ENCODE measurements at places on chromosomes 16 and 17. TPM values are rescaled to one million over a fixed set of nuclear protein-coding genes. Genes with fewer than 3 reads are reported as not detected.

The KRTAP4-6 gene
- not detected for total RNA-seq

The IFI35 gene
- 7.7 TPM for total RNA-seq

The GABARAP gene
- 268 TPM for total RNA-seq

The CXCL16 gene
- total RNA-seq: 15.7 TPM

The RNF227 gene
- total RNA-seq: 2.4 TPM

The NOG gene
- total RNA-seq: not detected

The KRTAP1-1 gene
- total RNA-seq: not detected

The CPPED1 gene
- 26.1 TPM for total RNA-seq

The CCL14 gene
- total RNA-seq: 10.4 TPM

The CIBAR2 gene
- total RNA-seq: not detected

DNA sequence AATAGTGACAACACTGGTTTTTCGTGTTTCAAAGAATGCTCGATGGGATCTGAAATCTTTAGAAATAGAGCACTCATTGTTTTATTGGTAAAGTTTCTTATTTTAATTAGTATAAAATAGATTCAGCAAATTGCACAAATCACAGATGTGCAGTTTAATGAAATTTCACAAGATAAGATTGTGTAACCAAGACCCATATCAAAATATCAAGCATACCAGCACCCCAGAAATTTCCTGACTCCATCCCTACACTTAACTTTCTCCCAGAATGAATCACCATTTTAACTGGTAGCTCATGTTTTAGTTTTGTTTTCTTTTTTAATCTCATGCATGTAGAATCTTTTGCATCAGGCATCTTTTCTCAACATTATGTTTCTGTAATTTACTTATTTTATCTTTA, 185.9 kb downstream of the KCNJ2 start:
- ATAC-seq: no peak

GRCh38 chr16:88928405-88929090, 48.5 kb downstream of the CBFA2T3 start:
- ATAC-seq: no peak

DNA sequence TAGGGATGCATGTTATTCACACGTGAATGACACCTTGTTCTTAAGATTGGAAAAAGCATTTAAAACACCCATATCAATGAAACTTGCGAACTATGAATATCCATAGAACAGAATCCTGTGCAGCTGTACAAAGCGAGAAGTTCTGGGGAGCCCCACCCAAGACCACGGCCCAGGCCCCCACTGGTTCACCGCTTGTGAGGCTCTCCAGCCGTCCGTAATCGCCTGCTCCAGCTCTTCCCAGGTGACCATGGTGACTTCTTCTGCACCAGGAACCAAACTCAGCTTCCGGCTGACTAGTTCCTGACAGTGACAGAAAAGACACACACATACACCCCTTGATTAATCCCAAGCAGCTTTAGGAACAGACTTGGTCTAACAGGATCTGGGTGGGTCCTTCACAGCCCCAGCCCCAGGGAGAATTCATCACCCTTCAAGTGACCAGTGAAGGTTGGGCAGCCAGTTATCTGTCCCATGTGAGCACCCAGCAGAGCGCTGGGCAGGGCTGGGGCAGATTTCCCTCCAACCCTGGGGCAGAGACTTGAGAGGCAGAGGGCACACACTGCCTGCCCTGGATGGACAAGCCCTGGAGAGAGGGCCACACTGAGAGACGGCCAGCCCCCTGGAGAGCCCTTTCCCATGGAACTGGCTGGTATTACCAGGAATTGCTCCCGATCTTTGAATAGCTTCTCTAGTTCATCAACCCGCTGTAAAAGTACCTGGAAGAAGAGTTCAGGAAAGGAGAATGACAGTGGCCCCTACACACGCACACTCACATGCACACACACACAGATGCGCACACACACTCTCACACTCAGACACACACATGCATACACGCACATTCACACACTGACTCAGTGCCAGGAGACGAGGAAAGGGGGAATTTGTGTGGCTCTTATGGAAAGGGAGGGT, 3.6 kb downstream of the QRICH2 start:
- peak; percentile 79 for ATAC-seq

- ATAC-seq: no peak
These were observed 512.2 kb downstream of the GRIN2A start for GRCh38 chr16:9670033-9670432.

- ATAC-seq: peak; percentile 41
These were observed 45.6 kb downstream of the RMI2 start for GRCh38 chr16:11390573-11391495.

- no peak for ATAC-seq
These were observed 157.5 kb downstream of the HS3ST2 start for GRCh38 chr16:22971346-22971924.

DNA sequence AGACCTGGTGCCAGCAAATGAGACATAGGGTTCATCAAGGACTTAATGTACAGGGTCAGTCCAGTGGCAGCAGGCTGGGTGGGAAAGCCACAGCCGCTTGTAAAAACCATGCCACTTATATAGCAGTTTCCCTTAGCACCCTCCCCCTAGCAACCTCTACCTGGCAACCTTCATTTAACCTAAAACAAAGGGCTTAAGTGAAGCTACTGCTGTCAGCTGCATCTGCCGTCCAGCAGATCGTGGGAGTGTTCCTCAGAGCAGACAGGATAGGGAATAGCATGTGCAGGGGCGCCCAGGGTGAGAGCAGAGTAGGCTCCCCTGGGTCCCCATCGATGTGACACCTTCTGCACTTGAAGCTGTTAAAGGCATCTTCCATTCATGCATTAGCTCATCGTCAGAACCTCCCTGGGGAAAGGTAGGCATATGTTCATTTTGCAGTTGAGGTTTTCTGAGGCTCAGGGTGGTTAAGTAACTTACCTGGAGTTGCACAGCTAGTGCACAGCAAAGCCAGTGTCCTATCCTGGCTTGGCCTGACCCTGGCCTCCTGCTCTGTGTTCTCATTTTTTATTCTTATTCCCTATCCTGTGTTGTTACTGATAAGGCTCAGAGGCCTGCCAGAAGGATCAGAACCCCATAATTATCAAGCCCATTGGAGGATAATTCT, 112.5 kb downstream of the SOCS1 start:
- no peak for ATAC-seq

- no peak for ATAC-seq
These were observed 29.0 kb upstream of the CLEC18B start for GRCh38 chr16:74450236-74450635.

GRCh38 chr17:19016297-19016696, 11.7 kb upstream of the FAM83G start:
- ATAC-seq: peak; percentile 27

DNA sequence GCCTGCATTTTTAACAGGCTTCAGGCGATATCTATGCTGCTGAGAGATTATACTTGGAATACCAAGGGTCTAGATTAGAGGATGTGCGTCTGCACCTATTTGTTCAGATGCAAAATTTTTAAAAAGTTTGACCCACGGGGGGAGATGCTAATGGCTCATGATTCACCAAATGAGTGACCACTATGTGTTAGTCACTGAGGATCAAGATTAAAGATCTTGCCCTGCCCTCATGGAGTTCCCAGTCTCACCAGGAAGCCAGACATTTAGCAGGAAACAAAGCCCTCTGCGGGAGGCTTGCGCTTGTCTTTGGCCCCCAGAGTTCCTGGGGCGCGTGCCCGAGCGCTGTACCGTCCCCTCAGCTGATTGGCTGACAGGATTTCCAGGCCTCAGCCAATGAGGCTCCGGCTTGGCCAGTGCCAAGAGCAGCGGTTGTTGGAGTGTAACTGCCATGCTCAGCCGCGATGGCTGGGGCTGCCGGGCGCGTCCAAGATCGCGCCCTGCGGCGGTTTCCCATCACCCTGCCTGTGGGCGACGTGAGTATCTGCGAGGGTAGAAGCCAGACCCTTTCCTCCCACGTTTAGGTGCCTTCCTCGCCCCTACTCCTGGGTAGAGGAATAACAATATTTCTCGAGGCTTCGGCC, 4.5 kb upstream of the DDX19B start:
- ATAC-seq: no peak

All from esophagus mucosa (tissue), 1 donor.